RWPE2 (cell line): ENCODE measurements at places on chromosomes 11 and 22.

DNA sequence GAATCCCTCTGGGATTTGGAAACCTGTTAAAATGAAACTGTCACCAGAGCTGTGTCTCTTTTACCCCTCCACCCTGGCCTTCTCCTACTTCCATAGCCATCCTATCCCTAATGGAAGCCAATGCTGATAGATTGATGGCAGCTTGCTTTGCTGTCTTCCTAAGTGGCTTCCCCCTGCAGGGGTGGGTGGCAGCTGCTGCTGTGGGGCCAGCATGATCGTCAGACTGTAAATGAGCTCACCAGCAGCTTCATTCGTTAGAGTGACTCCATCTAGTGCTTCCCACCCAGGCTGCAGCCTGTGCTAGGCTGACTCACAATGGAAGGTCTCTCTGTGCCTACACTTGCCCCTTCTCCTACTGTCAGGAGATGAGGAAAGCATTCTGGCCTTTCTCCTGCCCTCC lies 311.0 kb downstream of the BUD13 start:
- H3K27ac ChIP-seq: no peak overlapping the region
- H3K4me3 ChIP-seq: no peak overlapping the region
- no peaks in the 10 kb centered on the region for H3K36me3 ChIP-seq
- H3K27me3 ChIP-seq: no peaks in the 10 kb centered on the region
- DNase-seq: no peak
- H3K4me1 ChIP-seq: no peaks in the 10 kb centered on the region

DNA sequence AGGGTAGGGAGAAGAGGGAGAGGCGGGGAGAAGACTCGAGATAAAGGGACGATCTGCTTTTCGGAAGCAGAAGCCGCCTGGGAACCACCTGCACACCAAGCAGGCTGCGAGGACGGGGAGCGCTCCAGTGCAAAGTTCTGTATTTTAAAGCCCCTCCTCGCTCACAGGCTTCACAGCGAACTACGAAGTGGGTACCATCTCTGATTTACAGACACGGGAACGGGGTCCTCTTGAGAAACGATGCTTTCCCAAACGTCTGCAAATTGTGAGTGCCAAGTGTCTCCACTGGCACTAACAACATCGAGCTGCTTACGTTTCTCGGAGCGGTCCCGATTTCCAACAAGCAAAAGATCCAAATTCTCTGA lies 700 bp upstream of the STX3 start:
- H3K27ac ChIP-seq: peak overlapping the region; percentile 77
- 0 out of 2 replicates have a peak, but pooled peaks cover 8% of the 10 kb centered on the region for H3K36me3 ChIP-seq
- H3K27me3 ChIP-seq: no peaks in the 10 kb centered on the region
- peak overlapping the region; percentile 86 for H3K4me3 ChIP-seq
- DNase-seq: no peak
- peaks cover 16% of the 10 kb centered on the region for H3K4me1 ChIP-seq

- peaks cover 7% of the 10 kb centered on the region for H3K4me1 ChIP-seq
- H3K4me3 ChIP-seq: no peak overlapping the region
- H3K27me3 ChIP-seq: no peaks in the 10 kb centered on the region
- H3K27ac ChIP-seq: no peak overlapping the region
- no peak for DNase-seq
Observed at GRCh38 chr11:69357458-69358397, 63.8 kb downstream of the MYEOV start.

DNA sequence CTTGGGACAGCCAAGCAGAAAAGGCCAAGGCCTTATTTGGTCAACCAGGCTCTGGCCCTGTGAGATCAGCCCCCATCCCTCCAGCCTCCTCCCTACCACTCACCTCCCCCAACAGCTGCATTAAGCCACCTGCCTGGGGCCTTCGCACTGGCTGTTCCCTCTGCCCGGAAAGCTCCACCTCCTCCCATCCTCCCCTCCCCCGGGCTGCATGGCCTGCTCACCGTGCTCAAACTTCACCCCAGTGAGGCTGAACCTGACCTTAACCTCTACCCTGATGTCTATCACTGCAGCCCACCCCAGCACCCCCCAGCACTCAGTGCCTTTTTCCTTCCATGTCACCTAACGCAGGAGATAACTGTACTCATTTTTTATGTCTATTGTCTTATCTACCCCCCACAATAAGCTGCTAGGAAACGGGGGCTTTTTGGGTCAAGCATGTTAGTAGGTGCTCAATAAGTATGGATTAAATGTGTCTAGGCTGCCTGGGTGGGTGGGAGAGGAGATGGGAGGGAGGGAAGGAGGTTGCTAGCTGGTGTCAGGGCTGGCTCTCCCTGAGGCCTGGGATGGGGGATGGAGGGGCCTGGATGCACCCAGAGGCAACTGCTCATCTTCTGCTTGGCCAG lies 912 bp downstream of the PTPRCAP start:
- no peaks in the 10 kb centered on the region for H3K4me1 ChIP-seq
- no peaks in the 10 kb centered on the region for H3K27me3 ChIP-seq
- no peak overlapping the region for H3K4me3 ChIP-seq

- H3K27me3 ChIP-seq: no peaks in the 10 kb centered on the region
- no peak for DNase-seq
- H3K36me3 ChIP-seq: no peaks in the 10 kb centered on the region
- no peak overlapping the region for H3K27ac ChIP-seq
- no peak overlapping the region for H3K4me3 ChIP-seq
Observed at GRCh38 chr11:107301878-107302277, 155.7 kb downstream of the CWF19L2 start.

DNA sequence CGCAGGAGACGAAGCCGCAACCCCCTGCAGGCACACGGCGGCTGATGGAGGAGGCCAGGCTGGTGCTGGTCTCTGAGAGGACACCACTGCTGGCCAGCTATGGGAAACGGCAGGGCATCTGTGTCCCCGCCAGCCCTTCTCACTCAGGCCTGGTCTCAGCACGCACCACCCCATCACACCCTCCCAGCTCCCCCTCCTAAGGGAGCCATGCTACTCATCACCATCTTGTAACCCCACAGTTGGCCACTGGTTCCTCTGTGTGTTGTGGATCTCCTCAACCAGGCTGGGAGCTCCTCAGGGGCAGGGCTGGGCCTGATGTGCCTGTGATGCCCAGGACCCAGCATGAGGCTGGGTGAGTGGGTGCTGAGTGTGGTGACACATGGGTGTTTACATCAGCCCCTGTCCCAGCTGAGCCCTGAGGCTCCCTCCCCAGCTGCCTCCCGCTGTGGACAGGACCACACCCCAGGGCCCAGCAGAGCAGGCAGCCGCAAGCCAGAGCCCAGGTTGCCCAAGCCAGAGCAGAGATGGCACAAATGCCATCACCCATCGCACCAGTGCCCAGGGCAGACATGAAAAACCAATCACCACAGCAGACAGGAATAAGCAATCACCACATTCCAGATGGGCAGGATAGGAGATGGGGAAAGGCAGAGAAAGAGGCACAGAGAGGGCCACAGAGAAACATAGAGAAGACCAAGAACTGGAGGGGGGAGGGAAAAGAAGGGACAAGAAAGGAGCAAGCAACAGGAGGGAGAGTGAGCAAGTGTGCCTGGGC lies 8.2 kb downstream of the ARVCF start:
- no peaks in the 10 kb centered on the region for H3K36me3 ChIP-seq
- no peak overlapping the region for H3K27ac ChIP-seq
- no peak overlapping the region for H3K4me3 ChIP-seq
